ENCODE measurements at places on chromosomes 4 and X.
A peak's percentile ranks its signal among the peaks of the same experiment; 100 is the strongest.

DNA sequence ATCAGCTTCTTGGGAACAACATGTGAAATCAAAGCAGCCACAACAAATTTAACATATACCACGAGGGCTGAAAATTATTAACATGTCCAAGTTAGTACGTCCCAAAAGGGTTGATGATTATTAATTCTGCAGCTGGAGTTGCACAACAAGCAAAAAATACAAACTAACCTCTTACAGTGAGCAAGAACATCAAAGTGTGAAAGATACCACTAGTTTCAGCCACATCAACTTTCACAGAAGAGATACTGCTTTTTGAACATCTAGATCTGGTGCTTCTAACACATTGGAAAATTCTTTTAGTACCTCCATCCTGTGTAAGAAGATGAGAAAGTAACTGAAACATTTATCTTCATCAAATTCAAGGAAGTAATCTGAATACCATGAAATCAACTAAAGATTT lies 334.1 kb downstream of the PCDH7 start:
- no peak for DNase-seq

GRCh38 chr4:123747016-123747415 lies 350.4 kb downstream of the SPRY1 start:
- no peak for DNase-seq

GRCh38 chr4:182062458-182062857 lies 180.7 kb upstream of the TENM3 start:
- DNase-seq = no peak

- DNase-seq = no peak
Observed at GRCh38 chr4:89598602-89599001, 238.4 kb downstream of the SNCA start.

GRCh38 chr4:26858947-26859401 lies 1.7 kb upstream of the STIM2 start:
- DNase-seq = no peak

DNA sequence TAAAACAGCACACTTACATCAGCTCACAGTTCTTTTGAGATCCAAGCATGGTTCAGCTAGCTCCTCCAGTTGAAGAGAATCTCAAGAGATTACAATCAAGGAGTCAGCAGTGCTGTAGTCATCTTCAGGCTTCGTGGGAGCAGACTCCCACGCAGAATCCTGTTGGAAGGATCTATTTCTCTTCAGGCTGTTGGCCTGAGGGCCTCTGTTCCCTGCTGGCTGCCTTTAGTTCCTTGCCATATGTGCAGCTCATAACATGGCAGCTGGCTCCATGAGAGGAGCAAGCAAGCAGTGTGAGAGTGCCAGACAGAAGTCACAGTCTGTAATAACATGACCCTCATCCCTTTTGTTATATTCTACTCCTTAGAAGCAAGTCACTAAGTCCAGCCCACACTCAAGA lies 168.6 kb downstream of the COX18 start:
- no peak for DNase-seq

- DNase-seq = no peak
Observed at GRCh38 chrX:69207216-69207615, 42.0 kb upstream of the PJA1 start.

DNA sequence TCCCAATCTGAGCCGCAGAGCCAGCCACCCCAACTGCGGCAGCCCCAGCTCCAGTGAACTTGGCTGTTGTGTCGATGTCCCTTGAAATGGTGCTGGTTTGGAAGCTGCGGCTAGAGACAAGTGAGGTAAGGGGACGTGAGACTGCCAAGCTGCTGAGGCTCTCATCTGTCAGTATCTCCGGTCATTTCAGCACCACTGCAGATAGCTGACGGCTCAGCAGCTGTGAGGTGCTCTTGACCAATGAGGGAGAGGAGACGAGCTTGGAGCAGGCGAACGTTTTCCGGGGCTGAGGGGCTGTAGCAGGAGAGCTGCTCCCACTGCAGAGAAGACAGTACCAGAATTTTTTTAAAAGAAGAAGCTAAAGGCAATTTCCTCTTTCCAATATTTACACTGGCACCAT lies 175.5 kb upstream of the CASK start:
- DNase-seq = no peak

DNA sequence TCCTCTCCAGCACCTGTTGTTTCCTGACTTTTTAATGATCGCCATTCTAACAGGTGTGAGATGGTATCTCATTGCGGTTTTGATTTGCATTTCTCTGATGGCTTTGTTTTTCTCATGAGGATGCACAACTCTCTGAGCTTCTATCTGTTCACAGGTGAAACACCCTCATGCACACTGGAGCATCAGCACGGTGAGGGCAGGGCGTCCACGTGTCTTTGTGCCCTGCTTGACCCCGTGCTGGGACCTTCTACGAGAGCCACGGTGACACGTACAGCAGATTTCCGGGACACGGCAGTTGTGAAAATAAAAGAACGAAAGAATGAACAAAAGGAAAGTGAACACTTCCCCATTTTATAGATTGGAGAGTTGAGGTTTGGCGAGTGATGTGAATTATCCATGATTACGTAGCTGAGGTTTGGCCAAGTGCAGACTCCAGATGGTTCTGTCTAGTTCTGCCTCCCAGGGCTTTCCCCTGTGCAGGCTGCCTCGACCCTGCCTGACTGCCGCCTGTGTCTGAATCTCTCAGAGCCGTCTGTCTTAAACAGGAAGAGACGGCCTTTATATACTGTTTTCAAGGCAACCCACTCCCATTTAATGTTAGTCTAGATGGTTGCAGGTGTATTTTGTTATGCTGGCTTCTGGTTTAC lies 67.8 kb upstream of the SORBS2 start:
- DNase-seq = no peak

- peak; percentile 81 for DNase-seq
Observed at GRCh38 chrX:24149351-24150050, at the start of gene ZFX. TSS of gene ZFX (plus strand) at chrX:24149729. CDS start at chrX:24172743, 23,014 bp downstream.

DNA sequence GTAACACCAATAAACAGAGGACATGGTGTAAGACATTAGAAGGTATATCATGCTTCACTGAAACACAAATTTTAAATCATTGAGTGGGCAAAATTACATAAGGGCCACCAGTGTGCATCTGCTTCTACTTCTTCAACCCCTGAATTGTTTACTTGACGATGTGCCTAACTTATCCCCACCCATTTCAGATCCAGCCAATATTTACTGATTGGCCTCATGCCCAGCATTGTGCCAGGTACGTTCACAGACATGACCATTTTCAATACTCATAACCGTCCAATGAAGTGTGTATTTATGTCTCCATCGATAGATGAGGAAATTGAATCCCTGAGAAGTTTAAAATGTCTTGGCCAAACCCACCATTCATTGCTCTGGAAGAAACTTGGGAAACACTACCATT lies 208.3 kb upstream of the MID1 start:
- no peak for DNase-seq

GRCh38 chr4:1987296-1987695 lies 21.5 kb downstream of the NELFA start:
- DNase-seq = peak; percentile 64

DNA sequence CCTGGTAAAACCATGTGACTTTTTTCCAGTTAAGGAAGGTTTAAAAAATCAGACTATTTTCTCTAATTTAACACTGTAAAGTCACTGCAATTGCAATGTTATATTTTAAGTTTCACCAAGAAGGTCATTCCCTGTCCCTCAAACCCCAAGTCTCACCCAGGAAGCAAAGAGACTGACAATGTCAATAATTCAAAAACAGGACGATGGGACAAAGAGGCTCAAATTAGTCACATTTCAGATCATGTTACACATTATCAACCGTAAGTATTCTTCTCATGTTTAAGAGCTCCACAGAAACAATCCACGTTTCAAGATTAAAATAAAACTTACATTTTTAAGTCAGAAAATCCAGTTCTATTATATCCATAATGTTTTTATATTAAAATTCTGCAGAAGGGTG lies 13.2 kb downstream of the SHISA3 start:
- DNase-seq = no peak

DNA sequence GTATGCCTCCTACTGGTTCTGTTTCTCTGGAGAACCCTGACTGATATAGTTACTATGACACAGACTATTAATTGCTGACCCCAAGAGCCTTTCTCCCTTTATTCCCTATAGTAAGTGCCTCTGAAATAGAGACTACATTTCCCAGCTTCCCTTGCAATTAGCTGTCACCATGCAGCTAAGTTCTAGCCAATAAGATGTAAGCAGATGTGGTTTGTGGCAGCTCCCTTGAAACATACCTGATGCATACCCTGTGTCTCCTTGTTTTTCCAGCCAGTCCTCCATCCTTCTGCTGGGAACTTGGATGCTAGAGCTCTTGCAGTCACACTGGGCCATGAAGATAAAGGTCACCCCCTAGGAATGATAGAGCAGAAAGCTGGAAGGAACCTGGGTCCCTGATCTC lies 9.7 kb upstream of the TMEM165 start:
- no peak for DNase-seq

GRCh38 chr4:104365618-104366017 lies 129.1 kb downstream of the CXXC4 start:
- DNase-seq = no peak

GRCh38 chrX:27241981-27242380 lies 221.2 kb downstream of the PPP4R3C start:
- DNase-seq = no peak

DNA sequence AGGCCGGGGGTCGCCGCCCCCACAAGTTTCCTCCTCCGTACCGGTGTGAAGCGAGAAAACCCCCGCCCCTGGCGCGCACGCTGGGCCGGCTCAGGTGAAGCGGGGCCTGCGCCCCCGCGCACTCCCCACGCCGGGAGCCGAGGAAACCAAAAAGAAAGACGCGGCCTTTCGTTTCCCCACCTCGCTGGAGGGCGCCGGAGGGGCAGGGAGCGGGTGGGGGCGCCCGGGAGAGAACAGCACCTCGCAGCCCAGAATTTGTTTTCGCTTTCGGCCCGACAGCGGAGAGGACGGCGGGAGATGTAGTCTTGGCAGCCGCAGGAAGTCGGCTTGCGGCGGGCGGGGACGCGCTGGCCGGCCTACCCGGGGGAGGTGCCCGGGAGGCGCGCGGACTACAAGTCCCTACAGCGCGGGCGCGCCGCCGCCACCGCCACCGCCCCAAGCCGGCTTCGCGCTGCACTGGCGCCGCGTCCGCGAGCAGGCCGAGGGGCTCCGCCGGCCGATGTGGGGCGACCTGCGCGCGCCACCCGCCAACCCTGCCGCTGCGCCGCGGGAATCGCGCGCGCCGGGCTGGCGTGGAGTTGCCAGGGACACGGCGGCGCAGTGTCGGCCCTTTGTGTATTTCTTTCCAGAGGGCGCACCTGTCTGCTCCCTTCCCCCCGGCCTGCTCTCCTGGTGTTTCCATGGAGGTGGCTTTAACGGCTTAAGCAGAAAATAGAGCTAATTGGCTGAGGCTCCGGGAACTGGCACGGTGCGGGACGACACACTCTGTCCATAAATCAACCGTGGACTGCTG lies at the start of gene OTUD4:
OTUD4 (minus strand) TSS at position 292 of the 793 bp plus-strand sequence. CDS start 616 bp downstream, outside the sequence.
- peak; percentile 97 for DNase-seq

GRCh38 chrX:16903274-16904022 lies 33.3 kb upstream of the RBBP7 start:
- no peak for DNase-seq

- DNase-seq = no peak
Observed at GRCh38 chrX:23885803-23886202, 21.9 kb downstream of the APOO start.

DNA sequence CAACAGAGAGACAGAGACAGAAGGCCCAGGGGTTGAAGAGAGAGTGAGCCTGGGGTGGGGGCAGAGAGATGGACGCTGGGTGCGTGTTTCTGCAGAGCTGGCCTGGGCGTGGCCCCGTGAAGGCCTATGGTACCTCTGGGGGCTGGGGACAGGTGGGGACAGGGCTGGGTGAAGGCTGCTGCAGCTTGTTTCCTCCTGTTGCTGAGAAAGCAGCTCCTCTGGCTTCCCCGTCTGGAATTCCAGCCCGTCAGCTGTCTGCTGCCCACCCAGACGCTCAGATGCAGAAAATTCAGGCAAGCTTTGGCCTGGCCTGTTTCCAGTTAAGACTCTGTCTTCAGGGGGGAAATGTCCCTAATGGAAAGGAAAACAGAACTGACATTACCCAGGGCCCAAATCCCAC lies 76.8 kb upstream of the PSAPL1 start:
- no peak for DNase-seq

- no peak for DNase-seq
Observed at GRCh38 chrX:45372151-45372550, 171.5 kb upstream of the DIPK2B start.

- no peak for DNase-seq
Observed at GRCh38 chr4:20259707-20260106, 8.0 kb downstream of the SLIT2 start.

DNA sequence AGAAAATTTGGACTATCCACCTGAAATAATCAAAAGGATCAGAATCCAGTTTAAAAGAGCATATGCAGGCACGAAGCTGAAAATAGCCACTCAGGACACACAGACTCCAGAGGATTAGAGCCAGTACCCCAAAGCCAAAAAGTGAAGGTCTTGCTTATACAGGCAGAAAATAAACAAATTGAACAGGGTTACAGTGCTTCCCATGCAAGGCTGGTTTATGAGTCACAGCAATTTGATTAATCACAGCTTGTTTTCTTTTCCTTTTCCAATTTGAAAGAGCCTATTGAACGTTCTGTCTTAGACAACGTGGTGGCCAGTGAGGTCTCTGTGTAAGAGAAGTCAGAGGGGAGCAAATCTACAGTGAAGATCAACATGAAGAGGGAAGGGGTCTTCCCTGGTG lies 10.2 kb downstream of the HGFAC start:
- no peak for DNase-seq

DNA sequence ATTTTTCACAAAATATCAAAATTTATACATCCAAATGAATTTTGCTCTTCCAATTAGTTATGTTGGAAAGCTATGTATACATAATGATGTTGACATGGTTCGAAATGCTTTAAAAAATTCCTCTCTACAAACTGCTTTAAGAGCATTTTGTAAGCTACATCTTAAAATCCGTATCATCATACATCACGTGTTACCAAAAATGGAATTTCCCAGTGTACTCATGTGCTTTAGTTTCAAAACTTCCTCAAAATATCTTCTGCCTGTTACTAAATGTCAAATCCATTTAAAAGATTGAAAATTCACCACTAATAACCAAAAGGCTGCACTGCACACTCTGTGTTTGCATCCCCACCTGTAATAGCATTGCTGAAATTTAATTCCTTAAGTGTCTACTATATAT lies 87.9 kb downstream of the WDFY3 start:
- no peak for DNase-seq

GRCh38 chr4:89298788-89299152 lies 8.8 kb downstream of the GPRIN3 start:
- no peak for DNase-seq

DNA sequence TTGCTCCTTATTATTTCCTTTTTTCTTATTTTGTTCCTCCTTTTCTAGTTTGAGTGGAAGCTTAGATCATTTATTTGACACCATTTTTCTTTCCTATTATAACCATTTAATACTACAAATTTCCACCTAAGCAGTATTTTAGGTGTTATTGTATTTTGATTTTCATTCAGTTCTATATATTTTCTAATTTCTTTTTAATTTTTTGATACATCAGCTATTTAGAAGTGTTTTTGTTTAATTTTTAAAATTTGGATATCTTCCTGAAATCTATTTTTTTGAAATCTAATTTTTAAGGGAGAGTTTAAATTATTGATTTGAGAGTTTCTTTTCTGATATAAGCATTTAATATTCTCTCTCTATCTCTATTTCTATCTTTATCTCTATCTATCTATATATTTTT lies 108.1 kb downstream of the LARP1B start:
- DNase-seq = no peak

GRCh38 chr4:11746734-11747133 lies 318.0 kb upstream of the HS3ST1 start:
- no peak for DNase-seq

- DNase-seq = no peak
Observed at GRCh38 chrX:12610079-12610478, 181.1 kb upstream of the PRPS2 start.

All from type B pancreatic cell (in vitro differentiated cells).